A549 (cell line): ENCODE measurements at places on chromosomes 3 and 15.
A peak's percentile ranks its signal among the peaks of the same experiment; 100 is the strongest.

DNA sequence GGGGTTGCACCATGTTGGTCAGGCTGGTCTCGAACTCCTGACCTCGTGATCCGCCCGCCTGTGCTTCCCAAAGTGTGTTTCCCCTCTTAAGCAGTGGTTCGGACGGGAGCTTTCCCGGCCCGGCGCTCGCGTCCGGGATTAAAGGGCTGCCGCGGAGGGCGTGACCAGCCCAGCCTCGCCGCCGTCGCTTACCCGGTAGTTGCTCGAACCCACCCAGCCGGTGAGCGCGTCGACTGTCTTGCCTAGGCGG is 513 bp downstream of the CLASP2 start:
- no peak for DNase-seq

DNA sequence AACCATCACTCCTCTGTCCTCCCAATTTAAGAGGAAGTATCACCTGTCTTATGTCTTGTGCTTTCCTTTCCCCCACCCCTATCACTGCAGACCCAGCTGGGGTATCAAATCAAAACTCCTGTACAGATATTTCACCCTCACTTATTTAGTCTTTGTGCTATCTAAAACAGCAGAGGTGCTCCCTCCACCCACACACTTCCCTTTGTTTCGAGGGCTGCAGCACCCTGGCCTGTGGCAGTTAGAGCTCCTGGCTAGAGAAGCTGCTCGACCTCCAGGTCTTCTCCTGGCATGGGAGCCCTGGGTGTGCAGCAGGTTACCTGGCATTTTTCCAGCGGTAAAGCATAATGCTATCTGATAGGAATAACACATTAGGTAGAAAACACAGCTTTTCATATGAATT is 181.4 kb upstream of the BCL6 start:
- no peak for DNase-seq

- no peak for DNase-seq
Measured at GRCh38 chr3:39282057-39282456, 2.2 kb upstream of the CX3CR1 start.

- peak; percentile 35 for DNase-seq
Measured at GRCh38 chr3:152961323-152961722, 126.4 kb downstream of the P2RY1 start.

- DNase-seq: no peak
Measured at GRCh38 chr15:27774638-27775037, 324.5 kb downstream of the OCA2 start.

GRCh38 chr15:91099616-91099994 is 452 bp upstream of the SV2B start:
- peak; percentile 48 for DNase-seq

- no peak for DNase-seq
Measured at GRCh38 chr3:140247775-140248174, 312.8 kb downstream of the CLSTN2 start.

DNA sequence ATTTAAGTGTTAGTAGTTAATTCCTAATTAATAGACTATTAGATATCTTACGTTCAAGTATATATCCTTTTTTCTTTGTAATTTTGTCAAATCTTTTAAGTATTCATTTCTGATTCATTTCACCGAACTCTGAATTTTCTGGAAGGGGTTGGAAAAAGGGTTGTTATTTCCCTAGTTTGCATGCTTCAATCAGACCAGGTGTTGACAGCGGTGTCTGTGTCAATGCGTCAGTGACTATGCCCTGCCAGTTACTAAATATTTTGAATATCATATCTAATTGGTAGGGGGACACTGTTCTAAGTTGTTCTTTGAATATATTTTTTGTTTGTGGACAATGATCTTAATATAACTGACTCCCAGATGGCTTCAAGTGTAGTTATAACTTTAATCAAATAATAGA is 62.7 kb upstream of the TNFSF10 start:
- no peak for DNase-seq

- DNase-seq: no peak
Measured at GRCh38 chr3:107309312-107309711, 67.9 kb upstream of the CCDC54 start.

DNA sequence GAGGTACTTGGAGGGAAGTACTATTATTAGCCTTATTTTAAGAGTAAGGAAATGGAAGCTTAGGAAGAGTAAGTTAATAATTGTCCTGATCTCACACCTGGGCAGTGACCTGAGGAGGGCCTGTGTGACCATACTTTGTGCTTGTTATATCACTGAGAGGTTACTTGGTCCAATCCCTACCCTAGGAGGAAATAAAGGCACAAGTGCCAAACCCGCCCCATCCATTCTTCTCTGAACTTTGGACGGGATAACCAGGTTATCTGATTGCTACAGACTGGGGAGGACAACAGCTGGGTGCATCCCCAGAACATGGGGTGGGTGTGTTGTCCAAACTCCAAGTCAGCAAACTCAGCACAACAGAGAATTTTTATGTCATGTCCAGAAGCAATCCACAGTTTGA is 77.7 kb upstream of the NR2E3 start:
- DNase-seq: no peak

DNA sequence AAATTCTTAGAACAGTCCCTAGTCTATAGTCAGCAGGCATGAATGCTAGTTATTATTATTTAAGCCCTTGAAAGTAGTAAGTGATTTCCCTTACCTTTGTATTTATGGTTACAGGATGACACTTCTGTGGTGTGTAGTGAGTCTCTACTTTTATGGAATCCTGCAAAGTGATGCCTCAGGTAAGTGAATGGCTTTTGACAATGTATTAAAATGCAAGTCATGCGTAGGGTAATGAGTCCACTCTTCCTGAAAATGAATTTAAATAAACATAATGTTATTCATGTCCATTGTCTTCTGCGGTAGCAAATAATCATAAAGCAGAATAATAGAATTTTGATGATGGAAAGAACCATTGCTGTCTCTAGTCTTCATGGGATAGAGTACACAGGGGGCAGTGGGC is 50.3 kb downstream of the IL1RAP start:
- DNase-seq: no peak

DNA sequence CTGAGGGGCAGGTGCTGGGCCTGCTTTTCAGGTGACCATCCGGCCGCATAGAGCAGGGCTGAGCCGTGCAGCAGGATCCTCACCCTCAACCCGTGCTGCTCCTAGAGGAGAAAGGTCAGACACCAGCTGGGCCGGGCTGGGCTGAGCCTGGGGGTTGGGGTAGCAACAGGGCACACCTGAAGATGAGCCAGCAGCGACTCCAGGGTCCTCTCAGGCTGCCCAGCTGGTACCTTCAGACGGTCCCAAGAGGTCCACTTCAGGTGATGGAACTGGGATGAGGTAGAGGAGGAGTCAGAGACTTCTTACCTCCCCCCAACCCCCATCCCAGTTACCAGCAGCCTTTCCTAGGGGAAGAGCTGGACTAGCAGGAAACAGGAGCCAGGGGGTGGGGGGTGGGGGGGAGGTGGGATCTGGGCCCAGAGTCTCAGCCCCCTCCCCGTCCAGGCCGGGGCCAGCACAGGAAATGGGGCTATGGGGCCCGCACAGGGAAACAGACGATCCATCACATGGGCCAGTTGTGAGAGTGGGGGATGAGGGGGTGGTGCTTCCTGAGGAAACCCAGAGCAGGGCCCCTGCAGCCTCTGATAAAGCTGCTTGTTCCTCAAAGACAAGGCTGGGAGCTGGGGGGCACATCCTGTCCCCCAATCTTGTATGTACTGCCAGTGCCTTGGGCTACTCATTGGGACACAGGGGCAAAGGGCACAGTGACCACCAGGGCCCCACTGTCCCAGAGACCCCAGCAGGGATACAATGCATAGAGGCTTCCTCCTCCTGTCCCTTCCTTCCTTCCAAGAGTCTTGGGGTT is 3.0 kb downstream of the INKA1 start:
- no peak for DNase-seq

DNA sequence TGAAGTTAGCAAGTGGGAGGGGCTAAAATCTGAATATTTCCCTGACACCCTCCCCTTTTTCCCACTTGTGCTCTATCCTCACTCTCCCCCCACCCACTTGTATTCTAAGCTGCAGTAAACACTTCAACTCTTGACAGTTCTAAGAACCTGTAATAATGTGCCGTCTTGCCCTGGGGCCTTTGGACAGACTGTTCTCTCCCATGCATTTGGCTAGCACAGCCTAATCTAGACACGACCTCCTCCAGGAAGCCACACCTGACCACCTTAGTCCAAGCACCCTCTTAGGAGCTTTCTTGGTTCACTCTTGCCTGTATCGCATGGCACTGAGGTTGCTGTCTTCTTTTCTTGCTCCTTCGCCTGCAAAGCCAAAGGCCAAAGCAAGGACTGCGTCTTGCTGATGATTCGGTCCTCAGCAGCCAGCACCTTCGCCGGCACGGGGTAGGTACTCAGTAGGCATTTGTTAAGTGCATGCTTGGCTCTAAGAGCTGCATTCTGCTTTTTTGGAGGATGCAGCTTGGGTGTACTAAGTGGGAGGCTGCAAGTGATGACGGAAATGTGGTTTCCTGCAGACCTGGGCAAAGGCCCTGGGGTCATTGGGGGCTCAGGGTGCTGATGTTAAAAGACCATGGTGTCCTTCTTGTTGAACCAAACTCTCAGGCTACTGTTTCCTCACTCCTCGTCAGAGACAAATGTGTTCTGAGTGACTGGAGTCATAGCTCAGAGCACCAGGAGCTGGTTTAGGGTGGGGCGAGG is 2.0 kb upstream of the ZNF710 start:
- no peak for DNase-seq

GRCh38 chr3:30811151-30811795 is 83.2 kb downstream of the GADL1 start:
- DNase-seq: no peak

DNA sequence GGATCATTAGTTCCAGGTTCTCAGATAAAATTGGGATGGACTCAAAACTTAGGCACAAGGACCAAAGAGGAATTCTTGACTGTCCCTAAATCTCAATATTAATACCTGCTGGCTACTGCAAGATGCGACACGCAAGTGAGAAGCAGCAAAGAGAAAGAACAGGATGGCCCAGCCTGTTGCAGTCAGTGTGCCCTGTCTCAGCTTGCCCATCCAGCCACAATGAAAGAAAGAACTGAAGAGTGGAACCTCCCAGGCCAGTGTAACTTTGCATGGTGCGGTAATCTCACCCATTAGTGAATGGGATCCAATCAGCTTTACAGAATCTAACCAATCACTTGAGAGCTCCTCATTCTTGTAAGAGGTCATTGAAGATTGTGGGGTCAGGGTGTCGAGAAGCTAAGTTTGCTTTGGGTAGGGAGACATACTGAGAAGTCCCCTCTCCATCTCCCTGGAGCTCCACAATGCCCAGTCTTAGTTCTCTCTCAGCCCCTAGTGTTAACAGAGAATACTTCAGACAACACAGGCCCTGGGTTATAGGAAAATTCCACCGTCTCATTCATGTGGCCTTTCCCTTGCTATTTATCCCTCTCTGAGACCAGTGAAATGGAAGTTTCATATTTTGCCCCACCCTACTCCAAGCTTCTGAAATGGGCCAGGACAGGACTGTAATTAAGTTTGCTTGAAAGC is 3.2 kb upstream of the SLC9A9 start:
- DNase-seq: no peak

DNA sequence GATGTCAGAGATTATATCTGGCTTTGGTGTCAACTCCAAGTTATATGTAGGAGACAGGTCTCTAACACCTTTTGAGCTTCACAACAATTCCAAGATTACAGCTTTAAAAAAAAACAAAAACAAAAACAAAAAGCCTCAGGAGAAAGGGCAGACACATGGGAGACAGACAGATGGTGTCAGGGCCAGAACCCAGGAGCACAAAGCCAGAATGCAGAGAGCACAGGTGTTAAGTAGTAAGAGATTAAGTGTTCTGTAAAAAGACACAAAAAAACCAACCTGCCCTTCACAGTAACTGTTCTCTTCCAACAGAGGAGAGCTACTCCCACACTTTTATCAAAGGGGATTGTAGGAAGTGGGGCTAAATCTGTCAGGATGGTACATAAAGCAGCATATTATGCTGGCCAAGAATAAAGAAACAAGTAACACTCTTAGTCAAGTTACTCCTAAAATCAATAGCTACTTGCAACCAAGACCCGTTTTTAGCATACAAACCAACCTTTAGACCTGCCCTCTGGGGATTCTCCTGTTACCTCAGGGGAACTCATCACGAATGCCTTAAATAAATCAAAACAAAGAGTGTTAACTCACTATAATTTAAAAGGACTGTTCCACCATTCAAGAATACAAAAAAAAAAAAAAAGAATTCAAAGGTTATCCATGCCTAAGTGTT is 5.9 kb downstream of the CPEB1 start:
- DNase-seq: no peak
